ENCODE measurements at places on chromosomes 4 and X.

DNA sequence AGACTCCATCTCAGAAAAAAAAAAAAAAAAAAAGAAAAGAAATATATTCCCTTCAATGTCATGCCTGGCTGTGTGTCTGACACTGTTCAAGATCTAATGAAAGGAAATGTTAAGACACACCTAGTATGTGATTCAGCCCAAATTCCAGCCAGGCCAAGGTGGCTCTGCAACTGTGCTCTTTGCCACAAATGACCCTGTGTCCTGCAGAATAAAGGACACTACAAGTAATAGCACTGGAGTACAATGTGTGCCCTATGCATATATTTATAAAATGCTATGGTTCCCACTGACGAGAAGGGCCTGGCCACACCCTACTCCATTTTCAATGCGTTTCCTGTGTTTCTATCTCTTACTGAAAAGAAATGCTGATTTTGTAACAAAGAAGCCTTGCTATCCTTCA is 98.0 kb upstream of the SORBS2 start:
- DNase-seq = no peak

DNA sequence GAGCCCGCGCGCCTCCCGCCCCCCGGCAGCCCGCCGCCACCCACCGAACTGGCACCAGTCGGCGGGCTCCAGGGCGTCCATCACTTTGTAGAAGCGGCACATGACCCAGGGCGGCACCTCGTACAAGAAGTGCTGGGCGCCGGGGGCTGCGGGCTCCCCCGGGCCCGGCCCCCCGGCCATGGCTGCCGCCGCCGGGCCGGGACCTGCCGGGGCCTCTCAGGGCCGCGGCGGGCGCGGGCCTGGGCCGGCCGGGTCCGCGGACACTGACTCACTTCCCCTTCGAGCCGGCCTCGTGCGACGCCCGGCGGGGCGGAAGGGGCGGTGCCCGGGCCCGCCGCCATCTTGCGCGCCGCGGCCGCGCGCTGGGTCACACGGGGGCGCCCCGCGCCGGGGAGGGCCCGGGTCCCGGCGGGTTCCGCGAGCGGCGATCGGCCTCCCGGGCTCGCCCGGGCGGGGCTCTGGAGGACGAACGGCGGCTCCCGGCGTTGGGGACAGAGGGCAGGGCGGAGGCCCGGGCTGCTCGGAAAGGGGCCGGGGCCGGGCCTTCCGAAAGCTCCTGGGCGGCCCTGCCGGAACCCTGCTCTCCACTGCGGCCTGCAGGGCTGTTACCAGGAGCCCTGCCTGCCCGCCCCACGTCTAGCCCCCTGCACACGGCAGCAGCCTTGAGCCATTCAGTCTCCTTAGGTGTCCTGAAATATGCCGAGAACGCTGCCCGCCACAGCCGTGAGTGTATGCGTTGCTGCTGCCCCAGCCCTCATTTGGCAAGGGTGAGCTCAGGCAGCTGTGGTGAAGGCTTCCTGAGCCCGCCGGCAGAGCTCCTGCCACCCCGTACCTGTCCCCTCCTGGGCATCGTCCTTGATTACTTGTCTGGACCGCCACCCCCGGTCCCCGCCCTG is at the start of gene IRAK1:
IRAK1 (minus strand) TSS at position 270 of the 896 bp plus-strand sequence; CDS start at position 180, 90 bp downstream.
- peak; percentile 52 for DNase-seq

DNA sequence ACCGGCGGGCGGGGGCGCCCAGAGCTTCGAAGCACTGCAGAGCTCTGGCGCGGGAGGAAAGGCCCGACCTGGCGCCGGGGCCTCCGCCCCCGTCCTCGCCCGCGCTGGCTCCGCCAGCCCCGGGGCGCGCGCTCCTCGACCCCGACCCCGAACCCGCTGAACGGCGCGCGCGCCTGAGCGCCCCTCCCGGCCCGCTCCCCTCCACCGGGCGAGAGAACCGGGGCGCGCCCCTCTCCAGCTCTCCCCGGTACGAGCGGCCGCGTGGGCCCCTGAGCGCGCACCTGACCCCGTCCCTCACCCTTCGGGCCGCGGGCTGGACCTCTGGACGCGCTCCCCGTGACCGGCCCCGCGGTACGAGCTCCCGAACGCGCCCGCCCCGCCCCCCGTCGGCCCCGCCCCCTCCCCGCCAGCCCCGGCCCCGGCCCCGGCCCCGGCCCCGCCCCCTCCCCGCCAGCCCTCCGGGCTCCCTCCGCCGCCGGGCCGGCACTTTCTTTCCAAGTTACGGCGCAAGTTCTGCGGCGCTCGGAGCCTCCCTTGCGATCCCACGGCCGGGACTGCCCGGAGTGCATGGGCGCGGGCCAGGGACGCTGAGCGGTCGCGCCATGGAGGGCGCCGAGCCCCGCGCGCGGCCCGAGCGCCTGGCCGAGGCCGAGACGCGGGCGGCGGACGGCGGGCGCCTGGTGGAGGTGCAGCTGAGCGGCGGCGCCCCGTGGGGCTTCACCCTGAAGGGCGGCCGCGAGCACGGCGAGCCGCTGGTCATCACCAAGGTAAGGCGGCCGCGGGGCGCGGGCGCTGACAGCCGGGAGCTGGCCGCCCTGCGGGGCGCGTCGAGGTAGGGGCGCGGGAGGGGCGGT is at the start of gene SHROOM2:
SHROOM2 (plus strand) TSS at position 486 of the 854 bp plus-strand sequence; CDS start at position 603, 117 bp downstream.
- no peak for DNase-seq

GRCh38 chr4:109206620-109207019 is 95.8 kb downstream of the COL25A1 start:
- no peak for DNase-seq

DNA sequence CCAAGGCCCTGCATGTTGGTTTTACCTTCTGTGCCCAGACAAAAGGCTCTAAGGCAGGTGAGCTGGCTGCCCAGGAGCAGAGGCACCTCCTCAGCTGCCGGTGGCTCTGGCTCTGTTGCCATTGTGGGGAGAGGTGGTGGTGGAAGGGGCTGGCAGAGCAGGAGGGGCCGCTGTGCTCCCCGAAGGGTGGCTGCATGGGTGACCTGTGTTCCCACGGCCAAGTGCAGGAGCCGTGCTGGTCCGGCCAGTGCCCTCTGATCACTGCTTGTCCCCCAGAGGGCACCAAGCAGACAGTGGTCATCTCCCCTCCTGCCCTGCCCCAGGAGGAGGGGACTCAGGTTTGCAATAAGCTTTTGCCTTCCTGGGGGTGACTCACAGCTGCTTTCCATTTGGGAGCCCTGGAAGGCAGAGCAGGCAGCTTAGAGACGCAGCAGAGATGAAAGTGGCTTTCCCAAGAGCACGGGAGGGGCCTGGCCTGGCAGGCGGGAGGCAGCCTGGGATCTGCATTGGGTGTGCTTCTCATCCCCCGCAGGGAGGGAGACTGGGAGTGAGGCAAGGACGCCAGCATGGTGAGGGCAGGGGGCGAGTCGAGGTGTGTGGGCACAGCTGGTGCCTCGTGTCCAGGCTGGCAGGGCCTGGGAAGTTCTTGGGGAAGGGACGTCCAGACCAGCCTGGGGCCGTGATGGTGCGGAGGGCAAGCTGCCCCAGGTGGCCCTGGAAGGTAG is 28.7 kb downstream of the DOK7 start:
- peak; percentile 30 for DNase-seq

GRCh38 chrX:138939038-138939437 is 227.5 kb upstream of the FGF13 start:
- no peak for DNase-seq

- DNase-seq = no peak
These were observed 24.2 kb upstream of the CSF2RA start for GRCh38 chrX:1244164-1245076.

DNA sequence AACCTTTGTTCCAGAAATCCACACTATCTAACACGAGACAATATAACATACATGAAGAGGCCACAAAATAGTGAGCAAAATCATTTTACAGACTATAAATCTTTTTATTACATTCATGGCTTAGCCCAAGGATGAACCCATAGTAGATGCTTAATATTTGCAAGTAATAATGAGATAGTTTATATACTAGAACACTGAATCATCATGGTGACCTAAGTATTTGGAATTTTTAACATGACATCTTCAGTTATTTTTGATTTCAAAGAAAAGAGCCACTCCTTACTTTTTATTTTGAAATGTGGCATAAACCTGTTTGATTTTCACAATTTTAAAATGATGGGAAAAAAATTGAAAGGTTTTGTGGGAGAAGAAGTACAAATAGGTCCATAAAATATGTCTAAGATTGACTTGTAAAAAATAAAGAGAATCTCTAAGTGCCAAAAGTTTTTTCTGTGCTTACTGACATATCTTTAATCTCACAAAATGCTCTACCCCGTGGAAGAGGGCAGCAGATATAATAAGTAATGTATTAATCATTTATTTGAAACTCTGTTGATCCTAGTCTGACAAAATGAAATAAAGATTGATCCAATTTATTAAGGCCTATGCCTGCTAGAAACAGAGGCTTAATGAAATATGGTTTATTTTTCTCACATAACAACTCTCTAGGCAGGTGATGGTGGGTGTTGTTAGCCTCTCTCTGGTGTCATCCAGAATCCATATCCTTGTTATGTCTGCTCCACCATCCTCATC is 224.5 kb upstream of the CENPE start:
- DNase-seq = no peak

- no peak for DNase-seq
These were observed 230.4 kb downstream of the CRLF2 start for GRCh38 chrX:981791-982626.

DNA sequence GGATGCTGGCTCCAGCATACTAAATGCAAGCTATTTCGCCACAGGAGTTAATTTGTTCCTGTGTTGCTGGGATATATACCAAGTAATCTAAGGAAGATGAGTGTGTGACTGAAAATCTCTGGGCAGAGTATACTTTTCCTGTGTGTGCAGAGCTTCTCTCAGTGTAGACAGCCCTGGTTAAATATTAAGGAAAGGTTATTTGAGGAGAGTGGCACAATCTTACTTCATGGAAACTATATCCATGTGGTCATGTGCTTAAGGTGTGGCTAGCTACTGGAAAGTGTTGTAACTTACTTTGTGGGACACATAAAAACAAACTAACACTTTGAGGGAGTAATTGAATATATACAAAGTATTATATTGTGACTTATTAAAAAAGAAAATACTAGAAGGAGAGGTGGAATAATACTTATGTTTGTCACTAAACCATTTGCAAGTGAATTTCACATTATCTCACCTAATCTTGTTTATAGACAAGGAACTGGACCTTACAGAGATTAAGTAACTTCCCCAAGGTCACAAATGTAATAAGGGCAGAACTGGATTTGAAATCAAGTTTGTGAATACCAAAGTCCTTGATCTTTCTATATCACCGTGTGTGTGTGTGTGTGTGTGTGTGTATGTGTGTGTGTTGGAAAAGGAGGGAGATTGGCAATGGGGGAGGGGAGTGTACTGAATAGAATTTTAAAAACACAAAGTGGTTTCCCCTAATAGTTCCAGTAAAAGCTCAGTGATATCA is 408.2 kb upstream of the NR3C2 start:
- DNase-seq = no peak

GRCh38 chr4:48255072-48255958 is 14.3 kb downstream of the TEC start:
- DNase-seq = peak; percentile 12

DNA sequence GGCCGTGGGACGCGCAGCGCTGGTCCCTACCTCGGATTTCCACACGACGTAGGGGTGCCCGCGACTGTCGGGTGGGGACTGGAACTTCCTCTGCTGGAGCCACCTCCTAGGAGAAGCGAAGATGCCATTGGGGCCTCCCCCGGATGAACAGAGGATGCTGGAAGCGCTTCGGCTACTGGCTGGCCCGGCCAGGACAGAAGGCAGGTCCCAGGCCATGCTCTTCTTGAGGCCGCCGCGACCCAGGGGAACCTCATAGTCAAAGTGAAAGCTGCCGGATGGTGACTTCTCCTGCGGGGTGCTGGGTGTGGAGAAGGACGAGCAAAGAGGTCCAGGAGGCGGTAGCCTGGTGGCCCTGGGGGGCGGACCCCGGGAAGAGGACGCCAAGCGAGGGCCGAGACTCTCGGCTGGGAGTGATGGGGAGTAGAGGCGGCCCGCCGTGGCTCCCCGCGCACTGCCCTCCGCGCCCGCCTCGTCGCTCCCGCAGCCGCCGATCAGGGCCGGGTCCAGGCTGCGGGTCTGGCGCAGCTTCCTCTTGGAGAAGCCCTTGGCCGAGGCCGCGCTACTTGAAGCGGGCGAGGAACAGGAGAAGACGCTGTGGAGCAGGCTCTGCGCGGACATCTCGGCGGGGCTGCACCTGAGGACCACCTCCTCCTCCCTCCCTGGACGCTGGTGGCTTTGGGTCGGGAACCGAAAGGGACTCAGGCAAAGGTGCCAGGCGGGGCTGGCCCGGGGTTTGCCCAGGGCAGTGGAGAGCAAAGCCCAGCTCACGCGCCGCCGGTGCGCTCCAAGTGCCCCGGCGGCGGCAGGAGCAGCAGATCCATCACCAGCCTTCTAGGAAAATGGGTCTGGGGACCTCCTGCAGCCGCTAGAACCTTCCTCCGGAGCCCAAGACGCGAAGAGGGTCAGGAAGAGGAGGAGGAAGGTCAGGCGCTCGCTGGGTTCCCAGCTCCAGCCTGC is 1.2 kb downstream of the ARHGAP6 start:
- peak; percentile 12 for DNase-seq

DNA sequence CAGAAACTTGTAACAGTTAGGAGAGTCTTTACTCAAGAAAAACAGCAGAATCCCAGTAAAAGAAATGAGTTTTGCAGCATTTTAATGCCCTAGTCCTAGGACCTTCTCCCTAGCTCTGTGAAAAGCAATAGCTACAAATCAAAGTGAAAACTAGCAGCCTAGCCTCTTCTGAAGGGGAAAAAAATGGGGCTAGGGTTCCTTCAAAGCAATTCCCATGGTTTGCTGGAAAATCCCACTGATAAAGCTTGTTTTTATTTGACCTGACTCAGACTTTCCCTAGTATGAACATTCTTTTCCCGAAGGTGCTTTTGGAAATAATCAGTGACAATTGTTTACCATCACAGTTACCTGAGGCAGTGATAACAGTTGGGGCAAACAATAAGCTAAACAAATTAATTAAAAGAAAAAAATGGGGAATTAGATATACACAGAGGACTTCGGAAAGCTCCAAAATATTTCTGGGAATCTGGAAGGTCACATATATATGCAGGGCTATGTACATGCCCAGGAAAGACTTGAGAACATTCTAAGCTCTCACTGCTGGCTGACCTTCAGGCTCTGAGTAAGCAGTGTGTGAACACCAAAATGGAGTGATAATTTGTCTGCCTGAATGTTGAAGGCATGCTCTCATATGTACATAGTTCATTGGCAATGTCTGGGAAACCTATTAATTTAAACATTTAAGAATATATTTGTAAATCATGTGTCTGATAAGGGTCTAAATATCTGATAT is 285.9 kb downstream of the KCTD8 start:
- DNase-seq = no peak

DNA sequence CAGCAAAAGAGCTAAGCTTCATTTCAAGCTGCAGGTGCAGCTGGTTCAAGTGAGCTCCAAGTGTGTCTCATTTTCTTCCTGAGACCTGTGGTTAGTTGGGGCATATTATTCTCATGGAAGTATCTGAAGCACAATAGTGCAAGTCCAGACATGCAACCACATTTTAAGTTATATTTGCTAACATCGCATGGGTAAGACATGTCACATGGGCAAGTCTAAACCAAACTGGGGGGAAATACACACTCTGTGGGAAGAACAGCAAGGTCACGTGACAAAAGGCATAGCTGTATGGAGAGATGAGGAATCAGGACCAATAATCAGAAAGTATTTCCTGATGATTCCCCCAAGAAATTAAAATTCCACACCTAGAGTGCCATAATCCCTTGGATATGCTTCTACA is 94.9 kb upstream of the NDP start:
- DNase-seq = peak; percentile 4

GRCh38 chr4:40373636-40374035 is 38.5 kb downstream of the CHRNA9 start:
- DNase-seq = no peak

- no peak for DNase-seq
These were observed 419.7 kb downstream of the FAT4 start for GRCh38 chr4:125734504-125734903.

All from fibroblast of lung (primary cell).